Activated naive CD8-positive, alpha-beta T cell treated with anti-CD3 and anti-CD28 coated beads for 36 hours (primary cell): ENCODE measurements at places on chromosomes 6 and 20.
A peak's percentile ranks its signal among the peaks of the same experiment; 100 is the strongest.

GRCh38 chr6:7628909-7629308, 38.9 kb downstream of the SNRNP48 start:
- H3K27me3 ChIP-seq, result peaks cover 6% of the 10 kb centered on the region
- no peak for DNase-seq
- H3K4me3 ChIP-seq, result no peak overlapping the region
- H3K27ac ChIP-seq, result no peak overlapping the region
- no peaks in the 10 kb centered on the region for H3K36me3 ChIP-seq
- no peaks in the 10 kb centered on the region for H3K4me1 ChIP-seq

GRCh38 chr6:139881728-139882211, 507.3 kb upstream of the CITED2 start:
- no peaks in the 10 kb centered on the region for H3K4me1 ChIP-seq
- no peaks in the 10 kb centered on the region for H3K36me3 ChIP-seq
- no peak overlapping the region for H3K4me3 ChIP-seq
- no peaks in the 10 kb centered on the region for H3K27me3 ChIP-seq
- H3K27ac ChIP-seq, result no peak overlapping the region

- no peak overlapping the region for H3K4me3 ChIP-seq
- H3K27me3 ChIP-seq, result peaks cover 37% of the 10 kb centered on the region
- no peaks in the 10 kb centered on the region for H3K36me3 ChIP-seq
- no peak overlapping the region for H3K27ac ChIP-seq
Observed at GRCh38 chr6:43891072-43891870, 121.3 kb downstream of the VEGFA start.

DNA sequence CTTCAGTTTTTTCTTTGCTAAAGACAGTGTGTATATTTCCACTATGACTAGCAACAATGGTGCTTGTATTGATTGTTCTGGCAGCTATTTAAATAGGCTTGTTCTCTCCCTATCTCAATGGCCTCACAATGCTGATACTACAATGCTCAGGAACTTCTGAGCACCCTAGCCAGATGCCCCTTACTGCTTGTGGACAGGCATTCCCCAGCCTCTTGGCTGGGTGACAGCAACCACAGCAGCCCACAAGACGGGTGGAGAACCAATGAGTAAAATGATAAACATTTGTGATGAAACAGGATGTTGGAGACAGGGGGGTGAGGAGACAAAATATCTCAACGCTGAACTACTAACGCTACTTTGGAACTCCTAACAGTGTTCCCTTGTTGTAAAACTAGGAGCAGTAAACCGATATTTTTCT, 42.3 kb downstream of the HIVEP2 start:
- peak; percentile 81 for DNase-seq
- H3K36me3 ChIP-seq, result peaks cover 32% of the 10 kb centered on the region
- peak overlapping the region; percentile 95 for H3K27ac ChIP-seq
- peaks cover 61% of the 10 kb centered on the region for H3K4me1 ChIP-seq
- H3K27me3 ChIP-seq, result no peaks in the 10 kb centered on the region
- H3K4me3 ChIP-seq, result peak overlapping the region; percentile 45

- H3K4me3 ChIP-seq, result no peak overlapping the region
- H3K4me1 ChIP-seq, result peaks cover 26% of the 10 kb centered on the region
- no peaks in the 10 kb centered on the region for H3K27me3 ChIP-seq
- DNase-seq, result no peak
Observed at GRCh38 chr6:135576055-135576454, 78.5 kb upstream of the AHI1 start.
